GM10248 (cell line): ENCODE measurements at places on chromosomes 2 and 18.
A peak's percentile ranks its signal among the peaks of the same experiment; 100 is the strongest.

- no peak for DNase-seq
Observed at GRCh38 chr18:45353530-45353929, 261.7 kb upstream of the SLC14A2 start.

DNA sequence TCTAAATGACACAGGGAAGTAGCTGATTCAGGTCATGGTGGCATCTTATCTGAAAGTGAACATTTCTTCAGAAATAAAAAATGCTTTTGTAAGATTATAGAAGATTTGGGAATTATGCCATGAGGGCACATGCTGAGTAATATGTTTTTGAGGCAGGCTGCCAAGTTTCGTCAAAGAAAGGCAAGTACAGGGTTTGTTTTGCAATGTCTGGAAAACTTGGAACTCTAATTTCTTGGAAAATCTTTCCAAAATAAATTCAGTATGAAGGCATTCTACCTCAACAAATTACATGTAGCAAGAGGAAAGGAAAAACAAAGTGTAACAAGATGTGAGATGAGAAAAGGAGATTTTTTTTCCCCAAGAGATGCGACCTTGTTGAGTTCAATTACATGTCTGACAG is 167.7 kb downstream of the PLCL1 start:
- DNase-seq = no peak

GRCh38 chr2:68126561-68126960 is 31.1 kb upstream of the PNO1 start:
- DNase-seq = no peak

DNA sequence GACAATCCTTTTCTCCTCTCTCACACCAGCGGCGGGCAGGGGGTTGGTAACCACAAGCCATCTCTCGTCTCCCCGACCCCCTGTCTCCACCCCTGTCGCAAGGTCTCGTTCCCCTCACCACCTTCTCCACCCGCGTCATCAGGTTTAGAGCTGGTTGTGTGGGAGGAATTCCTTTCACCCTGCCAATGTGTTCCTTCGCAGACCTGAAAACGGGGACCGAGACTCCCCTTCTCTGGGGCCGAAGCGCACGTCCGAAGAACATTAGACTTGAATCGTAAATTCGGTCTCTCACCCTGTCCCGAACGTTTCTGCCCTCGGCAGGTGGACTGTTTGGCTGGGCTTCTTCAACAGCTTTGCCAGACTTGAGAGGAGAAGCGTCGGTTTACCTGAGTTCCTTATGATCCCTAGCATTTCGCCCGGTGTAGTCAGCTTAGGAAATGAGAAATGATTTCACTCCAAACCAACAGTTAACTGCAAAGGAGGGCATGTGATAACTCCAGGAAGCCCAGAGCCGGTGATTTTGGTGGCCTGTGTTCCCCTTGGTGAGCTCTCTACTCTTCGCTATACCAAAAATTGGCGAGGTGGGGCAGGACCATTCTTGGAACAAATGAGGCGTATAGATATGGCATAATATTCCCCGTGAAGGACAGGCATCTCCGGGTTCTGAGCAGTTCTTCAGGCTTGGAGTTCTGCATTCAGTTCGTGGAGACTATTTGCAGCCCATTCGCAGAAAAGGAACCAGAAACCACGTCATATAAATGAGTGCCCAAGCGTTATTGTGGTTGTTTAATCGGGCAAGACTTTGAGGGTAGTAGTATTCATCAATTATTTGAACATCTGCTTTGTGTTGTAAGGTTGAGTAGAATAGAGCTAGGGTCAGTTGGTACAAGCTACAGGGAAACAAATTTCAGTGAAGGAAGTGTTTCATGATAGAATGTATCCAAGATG is 694 bp downstream of the CFAP36 start:
- DNase-seq = peak; percentile 16

DNA sequence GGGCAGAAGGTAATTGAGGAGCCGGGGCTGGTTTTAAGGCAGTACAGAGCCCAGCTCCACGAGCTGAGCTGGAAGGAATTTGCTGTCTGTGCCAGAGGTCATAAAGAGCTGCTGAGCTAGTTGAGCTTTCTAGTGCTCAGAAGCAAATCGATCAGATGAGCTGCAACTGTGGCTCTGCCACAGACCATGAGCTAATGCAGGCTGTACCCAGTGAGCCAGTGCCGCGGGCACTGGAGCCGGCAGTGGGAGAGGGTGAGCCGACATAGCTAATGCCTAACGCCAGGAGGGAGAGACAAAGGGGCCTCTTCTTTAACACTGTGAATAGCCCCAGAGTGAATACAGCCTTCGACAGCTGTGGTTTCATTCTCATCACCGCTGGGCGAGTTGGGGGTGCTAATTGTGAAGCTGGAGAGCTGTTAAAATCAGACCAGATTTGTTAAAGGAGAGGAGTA is 410.1 kb upstream of the TCF4 start:
- DNase-seq = no peak

GRCh38 chr2:149926149-149926548 is 338.6 kb upstream of the MMADHC start:
- DNase-seq = no peak

DNA sequence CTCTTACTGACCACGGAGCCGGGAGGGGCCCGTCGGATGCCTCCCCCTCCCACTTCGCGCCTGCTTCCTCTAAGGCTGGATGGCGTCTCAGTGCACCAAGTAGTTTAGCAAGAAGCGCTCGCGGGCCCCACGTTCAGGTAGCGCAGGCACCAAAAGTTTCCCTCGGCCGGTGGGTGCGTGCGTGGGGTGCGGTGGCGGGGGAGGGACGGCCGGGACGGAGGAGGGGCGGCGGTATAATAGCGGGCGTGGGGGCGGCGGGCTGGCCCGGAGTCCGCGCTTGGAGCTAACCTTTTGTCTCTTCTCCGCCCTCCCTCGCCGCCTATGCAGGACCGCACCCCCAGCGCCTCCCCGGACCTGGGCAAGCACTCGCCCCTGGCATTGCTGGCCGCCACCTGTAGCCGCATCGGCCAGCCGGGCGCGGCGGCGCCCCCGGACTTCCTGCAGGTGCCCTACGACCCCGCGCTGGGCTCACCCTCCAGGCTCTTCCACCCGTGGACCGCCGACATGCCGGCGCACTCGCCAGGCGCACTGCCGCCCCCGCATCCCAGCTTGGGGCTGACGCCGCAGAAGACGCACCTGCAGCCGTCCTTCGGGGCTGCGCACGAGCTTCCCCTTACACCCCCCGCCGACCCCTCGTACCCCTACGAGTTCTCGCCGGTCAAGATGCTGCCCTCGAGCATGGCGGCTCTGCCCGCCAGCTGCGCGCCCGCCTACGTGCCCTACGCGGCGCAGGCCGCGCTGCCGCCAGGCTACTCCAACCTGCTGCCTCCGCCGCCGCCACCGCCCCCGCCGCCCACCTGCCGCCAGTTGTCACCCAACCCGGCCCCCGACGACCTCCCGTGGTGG is 1.0 kb downstream of the SP5 start:
- DNase-seq = no peak

GRCh38 chr2:3526871-3527270 is 7.5 kb upstream of the ADI1 start:
- no peak for DNase-seq

GRCh38 chr18:21996351-21996826 is 173.0 kb upstream of the GATA6 start:
- no peak for DNase-seq

DNA sequence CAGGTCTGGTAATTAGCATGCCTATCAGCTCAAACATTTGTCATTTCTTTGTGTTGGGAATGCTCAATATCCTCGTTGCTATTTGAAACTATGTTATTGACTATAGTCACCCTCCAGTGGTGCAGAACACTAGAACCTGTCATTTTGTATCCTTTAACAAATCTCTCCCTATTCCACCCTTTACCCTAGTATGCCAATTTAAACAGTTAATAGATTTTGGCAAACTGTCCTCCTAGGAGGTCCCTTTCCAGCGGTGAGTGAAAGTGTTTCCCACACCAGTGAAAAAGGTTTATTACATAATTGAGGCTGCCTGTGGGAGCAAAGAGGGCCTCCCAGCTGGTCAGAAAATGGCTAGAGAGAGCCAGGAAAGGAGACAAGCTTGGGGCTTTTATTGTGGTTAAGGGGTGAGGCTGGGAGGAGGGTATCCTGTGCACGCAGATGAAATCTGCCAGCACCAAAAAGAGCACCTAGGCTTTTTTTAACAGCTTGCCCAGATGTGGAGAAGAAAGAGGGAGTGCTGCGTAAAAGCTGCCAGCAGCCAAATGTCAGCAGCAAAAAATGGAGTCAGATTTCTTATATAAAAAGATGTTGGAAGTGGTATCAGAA is 1.8 kb upstream of the DRC1 start:
- no peak for DNase-seq

DNA sequence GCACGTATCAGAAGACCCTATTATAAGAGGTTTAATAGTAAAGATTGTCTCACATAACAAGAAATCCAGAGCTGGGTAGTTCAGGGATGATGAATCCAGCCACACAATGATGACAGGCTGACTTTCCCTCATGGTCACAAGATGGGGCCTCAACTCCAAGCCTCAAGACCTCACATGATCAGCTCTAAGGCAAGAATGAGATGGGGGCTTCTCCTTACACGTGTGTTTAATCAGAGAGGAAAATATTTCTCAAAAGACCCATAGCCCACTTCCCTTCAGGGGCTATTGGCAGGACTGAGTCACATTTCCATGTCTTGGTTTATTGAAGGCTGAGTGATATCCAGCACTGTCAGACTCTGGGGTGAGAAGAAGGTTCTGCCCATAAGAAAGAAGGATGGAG is 100.2 kb upstream of the FOSL2 start:
- DNase-seq = no peak

- DNase-seq = no peak
Observed at GRCh38 chr2:38279201-38279600, 97.9 kb downstream of the ATL2 start.

GRCh38 chr18:12860530-12860929 is 23.5 kb downstream of the PTPN2 start:
- no peak for DNase-seq

DNA sequence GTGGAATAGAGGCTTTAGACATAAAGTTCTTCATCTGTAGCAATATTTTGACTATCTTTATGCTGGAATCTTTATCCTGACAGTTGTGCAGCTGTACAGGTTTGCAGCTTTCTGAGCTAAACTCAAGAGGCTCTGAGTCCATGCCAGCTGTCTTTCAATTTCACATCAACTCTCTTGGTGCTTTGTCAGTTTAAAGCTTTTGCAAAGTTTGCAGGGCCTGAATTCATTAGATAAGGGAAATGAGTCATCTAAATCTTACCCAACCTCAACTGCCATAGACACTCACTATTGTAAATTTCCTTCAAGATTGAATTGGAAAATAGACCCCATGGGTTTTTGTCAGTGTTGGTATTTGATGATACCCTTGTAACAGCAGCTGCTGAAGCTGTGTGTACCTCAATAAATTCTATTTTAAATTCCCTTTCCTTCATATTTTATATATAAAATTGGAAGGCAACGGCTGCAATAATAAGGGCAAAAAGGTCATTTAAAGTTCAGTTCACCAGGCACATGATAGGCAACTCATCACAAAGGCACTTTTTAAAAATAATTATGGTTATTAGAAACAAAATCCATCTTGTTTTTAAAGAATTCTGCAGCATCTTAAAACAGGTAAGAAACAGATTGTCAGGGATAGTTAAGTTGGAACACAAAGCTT is 169.9 kb upstream of the SLC39A10 start:
- no peak for DNase-seq

DNA sequence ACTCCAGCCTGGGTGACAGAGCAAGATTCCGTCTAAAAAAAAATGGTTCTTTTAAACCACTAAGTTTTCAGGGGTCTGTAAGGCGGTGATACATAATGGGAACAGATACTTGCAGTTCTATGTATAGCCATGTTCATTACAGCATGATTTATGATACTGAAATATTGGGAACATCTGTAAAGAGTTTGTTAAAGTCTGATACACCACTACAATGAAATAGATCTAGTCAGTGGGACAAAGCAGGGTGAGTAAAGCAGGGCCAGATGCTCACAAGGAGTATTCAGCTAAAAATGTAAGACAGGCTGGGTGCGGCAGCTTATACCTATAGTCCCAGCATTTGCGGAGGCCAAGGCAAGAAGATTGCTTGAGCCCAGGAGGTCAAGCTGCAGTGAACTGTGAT is 6.2 kb upstream of the ING5 start:
- no peak for DNase-seq

GRCh38 chr2:31137211-31138036 is 816 bp downstream of the GALNT14 start:
- DNase-seq = peak; percentile 27

GRCh38 chr2:206011018-206011614 is 74.9 kb downstream of the INO80D start:
- no peak for DNase-seq

GRCh38 chr2:46146866-46147502 is 150.2 kb upstream of the EPAS1 start:
- no peak for DNase-seq

GRCh38 chr2:120930864-120931263 is 195.2 kb downstream of the GLI2 start:
- DNase-seq = no peak

GRCh38 chr2:10169581-10169980 is 47.0 kb downstream of the RRM2 start:
- no peak for DNase-seq

- DNase-seq = peak; percentile 58
Observed at GRCh38 chr18:59876310-59876626, 23.5 kb upstream of the PMAIP1 start.

DNA sequence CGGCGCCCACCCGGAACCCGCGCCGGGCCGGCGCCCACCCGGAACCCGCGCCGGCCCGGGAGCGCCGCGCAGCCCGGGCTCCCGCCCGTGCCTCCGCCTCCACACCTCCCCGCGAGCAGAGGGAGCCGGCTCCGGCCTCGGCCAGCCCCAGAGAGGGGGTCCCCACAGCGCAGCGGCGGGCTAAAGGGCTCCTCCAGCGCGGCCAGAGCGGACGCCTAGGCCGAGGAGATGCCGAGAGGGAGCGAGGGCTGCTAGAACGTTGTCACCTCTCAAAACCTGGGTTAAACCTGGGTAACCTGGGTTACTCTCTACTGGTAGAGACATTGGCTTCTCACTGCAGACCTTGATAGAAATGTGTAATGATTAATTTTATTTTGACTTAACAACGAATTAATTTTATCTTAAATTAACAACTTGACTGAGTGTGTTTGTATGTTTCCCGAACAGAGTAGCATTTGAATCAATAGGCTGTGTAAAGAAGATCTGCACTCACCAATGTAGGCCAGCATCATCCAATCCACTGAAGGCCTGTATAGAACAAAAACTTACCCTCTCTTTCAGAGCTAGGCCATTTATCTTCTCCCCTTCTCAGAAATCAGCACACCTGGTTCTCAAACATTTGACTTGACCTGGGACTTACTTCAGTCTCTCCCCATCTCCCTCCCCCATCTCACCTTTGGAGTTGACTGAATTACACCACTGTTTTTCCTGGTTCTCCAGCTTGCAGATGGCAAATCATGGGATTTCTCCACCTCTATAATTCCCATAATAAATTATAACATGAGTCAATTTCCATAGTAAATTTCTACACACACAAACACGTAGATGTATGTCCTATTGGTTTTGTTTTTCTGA is 242.7 kb downstream of the ASXL3 start:
- no peak for DNase-seq

DNA sequence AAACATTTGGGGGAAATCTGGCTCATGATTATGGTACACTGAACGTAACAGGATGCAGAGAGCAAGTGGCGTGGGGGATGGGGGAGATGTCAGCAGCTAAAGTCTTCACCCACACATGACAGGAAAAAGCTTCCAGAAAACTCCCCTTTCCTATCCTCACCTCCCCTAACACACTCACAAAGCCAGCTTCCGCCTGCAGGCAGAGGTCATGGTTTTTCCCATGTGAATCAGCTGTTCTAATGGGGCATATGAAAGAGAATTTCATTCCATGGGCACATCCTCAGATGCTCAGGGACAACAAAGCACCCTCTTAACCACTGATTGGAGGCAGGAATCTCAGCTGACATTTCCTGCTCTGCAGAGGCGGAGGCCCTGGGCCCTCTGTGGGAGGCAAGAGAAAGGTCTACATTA is 129.1 kb downstream of the TSN start:
- no peak for DNase-seq
